ENCODE measurements at places on chromosomes 2 and 18. TPM values are rescaled to one million over a fixed set of nuclear protein-coding genes. Genes with fewer than 3 reads are reported as not detected.

TLX2 gene
- total RNA-seq = 1.3 TPM

IMPA2 gene
- total RNA-seq = 19.1 TPM

CHRNG gene
- total RNA-seq = not detected

MC5R gene
- total RNA-seq = not detected

TNS1 gene
- total RNA-seq = 4.4 TPM

SIGLEC15 gene
- total RNA-seq = not detected

DNA sequence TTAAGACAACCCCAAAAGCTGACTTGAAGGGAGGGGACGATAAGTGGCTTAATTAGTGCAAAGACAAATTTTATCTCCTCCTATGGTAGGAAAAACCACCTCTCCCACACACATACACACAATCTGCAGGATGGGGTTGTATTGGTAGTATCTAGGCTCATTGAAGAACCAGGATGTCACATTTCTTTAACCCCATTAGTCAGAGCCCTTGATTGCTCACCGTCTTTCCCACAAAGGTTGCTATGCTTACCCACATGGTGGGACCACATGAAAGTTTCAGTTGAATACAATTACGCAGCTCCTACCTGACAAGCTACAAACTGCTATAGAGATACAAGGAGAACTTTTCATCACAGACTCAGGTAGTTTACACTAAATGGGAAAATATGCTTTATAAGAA is 765.0 kb upstream of the CELF4 start:
- no peak for DNase-seq

GRCh38 chr18:58276789-58277739 is 233.0 kb downstream of the NEDD4L start:
- DNase-seq = no peak

DNA sequence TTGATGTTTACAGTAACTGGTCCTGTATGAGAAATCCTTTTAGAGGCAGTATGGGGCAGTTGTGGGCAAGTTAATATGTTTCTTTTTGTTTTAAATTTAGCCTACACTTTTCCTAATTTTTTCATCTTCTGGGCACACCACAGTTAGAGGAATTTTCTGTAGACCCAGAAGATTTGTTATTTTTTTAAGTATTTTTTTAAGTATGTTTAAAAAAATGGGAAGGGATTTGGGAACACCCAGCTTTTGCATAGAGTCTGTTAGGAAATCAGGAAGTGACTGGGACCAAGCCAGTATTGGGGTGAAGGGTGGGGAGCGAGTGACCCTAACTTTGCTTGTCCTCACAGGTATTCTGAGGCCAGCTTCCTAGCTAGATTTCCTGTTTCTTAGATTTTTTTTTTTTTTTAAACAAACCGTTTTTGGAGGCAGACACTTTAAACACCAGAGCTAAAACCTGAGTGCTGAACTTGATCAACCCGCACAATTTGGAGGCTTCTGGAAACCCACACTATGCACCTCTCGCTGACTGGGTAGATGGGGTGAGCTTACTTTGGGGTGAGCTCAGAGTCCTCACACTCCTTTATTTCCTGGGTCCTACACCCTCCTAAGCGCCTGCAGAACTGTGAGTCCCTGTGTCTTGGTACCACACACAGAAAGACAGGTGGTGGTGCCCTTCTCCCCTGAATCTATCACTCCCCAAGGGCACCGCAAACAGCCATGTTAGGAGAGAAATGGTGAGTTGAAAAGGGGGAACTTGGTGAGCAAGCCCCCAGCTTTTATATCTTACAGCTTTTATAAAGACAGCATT is 5.2 kb downstream of the GATA6 start:
- DNase-seq = no peak

- no peak for DNase-seq
Measured at GRCh38 chr2:238878051-238878735, 30.3 kb downstream of the TWIST2 start.

GRCh38 chr2:108092886-108093285 is 106.6 kb downstream of the SLC5A7 start:
- DNase-seq = no peak

- peak; percentile 60 for DNase-seq
Measured at GRCh38 chr2:191245046-191245868, at the start of gene MYO1B. Gene MYO1B, plus strand, starts transcription at chr2:191245404. Its CDS starts 31,492 bp downstream, at chr2:191276896.

DNA sequence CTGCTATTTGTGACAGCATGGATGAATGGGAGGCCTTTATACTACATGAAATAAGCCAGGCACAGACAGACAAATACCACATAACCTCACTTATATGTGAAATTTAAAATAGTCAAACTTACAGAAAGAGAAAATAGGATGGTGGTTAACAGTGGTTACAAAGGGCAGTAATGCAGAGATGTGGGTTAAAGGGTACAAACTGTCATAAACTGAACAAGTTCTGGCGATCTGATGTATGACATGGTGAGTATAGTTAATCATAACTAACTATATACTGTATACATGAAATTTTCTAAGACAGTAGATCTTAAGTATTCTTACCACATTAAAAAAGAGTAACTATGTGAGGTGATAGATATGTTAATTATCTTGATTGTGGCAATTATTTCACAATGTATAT is 558.1 kb upstream of the ZNF804A start:
- DNase-seq = no peak

- DNase-seq = no peak
Measured at GRCh38 chr2:105809097-105809473, 64.4 kb downstream of the NCK2 start.

GRCh38 chr18:35289293-35289692 is 736 bp downstream of the ZSCAN30 start:
- no peak for DNase-seq
